Activated T-cell treated with anti-CD3 and anti-CD28 coated beads, Interleukin-2, amount 50 U/mL, for 48 hours (primary cell): ENCODE measurements at places on chromosomes 4 and X.

- DNase-seq = no peak
Observed at GRCh38 chrX:98514032-98514431, 1630.3 kb downstream of the RPA4 start.

- DNase-seq = no peak
Observed at GRCh38 chrX:119763181-119763580, 4.8 kb downstream of the SOWAHD start.

- no peak for DNase-seq
Observed at GRCh38 chrX:97326456-97326855, 442.7 kb downstream of the RPA4 start.

DNA sequence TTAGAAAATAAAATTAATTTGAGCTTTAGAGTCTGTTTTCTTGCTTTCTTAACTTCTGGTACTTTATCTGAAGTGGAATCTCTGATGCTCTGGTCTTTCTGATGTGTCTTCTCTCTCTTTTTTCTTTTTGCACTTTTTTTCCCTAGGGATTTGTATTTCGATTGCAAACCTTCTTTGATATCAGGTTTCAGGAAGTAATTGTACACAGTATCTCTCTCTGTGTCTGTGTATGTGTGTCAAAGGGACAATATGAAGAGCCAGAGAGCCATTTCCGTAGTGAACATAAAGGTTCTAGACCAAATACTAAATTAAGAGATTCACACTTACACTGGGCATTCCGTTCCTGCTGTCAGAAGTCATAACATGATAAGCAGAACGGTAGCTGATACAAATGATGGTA is 325.0 kb downstream of the PCDH7 start:
- DNase-seq = no peak

DNA sequence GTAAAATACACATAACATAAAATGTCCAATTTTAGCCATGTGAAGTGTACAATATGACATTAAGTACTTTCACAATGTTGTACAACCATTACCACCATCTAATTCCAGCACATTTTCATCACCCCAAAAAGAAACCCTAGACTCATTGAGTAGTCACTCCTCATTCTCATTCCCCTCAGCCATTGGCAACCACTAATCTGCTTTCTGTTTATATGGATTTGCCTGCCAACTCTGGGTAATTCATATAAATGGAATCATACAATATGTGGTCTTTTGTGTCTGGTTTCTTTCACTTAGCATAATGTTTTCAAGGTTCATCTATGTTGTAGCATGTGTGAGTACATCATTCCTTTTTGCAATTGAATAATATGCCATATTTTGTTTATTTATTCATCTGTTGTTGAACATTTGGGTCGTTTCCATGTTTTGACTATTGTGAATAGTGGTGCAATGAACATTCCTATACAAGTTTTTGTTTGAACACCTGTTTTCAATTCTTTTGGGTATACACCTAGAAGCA is 43.0 kb downstream of the EIF2S3 start:
- DNase-seq = no peak

DNA sequence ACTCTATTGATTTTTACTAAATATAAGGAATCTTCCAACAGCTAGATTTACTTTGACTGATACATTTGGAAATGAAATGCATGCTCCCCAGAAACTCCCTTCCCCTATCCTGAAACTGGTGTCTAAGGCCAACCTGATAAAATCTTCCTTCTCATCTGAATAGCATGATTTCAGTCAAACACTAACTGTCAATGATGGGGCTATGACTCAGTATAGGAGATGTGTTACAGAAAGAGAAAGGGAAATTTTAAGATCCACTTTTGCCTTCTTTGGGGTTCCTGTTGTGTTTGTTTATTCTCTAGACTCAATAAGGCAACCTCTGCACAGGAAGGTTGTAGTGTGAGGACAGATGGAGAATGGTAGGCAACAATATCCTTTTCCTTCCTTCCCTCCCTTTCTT is 160.7 kb downstream of the MOSPD2 start:
- DNase-seq = no peak

DNA sequence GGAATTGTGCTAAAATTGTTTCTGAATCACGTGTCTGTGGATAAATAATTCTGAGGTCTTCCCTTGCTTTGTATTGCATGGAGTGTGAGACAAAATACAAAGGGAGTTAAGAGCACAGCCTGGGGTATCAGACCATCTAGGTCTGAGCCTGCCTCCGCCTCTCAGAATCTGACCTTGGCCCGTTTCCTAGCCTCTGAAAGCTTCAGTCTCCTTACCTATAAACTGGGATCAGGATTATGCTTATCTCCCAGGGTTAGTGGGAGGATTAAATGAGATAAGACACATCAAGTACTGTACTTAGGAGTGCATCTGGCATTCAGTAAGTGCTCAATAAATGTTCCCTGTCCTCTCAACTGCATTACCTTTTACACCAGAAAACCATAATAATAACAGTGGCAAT is 140.6 kb upstream of the TENM3 start:
- DNase-seq = no peak

GRCh38 chr4:183261953-183262775 is 57.9 kb downstream of the CLDN22 start:
- peak; percentile 85 for DNase-seq
